ENCODE measurements at places on chromosomes 4 and X.

- DNase-seq = no peak
These were observed 44.5 kb upstream of the SCML1 start for GRCh38 chrX:17692709-17693346.

- no peak for DNase-seq
These were observed 45.1 kb upstream of the TSPAN7 start for GRCh38 chrX:38516196-38516774.

- no peak for DNase-seq
These were observed 2.3 kb downstream of the GPR174 start for GRCh38 chrX:79146640-79147390.

GRCh38 chr4:47974566-47974965 lies 41.9 kb downstream of the CNGA1 start:
- DNase-seq = no peak

DNA sequence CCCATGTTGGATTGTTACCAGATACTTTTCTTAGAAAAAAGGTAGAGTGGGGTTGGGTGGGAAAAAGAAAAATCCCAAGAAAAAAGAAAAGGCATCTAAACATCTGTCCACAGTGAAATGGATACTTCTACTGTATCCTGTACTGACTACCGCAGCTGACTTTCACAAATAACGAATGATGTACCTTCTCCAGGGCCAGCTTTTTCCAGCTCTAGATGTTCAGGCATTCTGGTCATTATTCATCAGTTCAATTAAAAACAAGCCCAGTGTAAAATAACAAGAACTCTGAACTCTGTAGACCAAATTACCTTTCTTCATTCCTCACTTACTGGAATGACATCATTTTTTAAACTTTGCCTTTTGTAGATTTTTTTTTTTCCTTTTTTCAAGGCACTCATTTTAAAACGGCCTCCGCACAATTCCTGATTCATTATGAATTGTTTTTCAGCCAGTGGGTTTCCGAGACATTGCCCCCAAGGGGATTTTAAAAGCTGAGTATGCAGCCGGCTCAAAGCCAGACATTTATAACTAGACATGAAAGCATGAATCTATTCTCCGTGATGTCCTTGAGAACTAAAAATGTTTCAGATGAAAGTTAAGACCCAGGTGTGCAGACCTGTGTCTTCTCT lies 113.5 kb downstream of the PRKX start:
- no peak for DNase-seq

DNA sequence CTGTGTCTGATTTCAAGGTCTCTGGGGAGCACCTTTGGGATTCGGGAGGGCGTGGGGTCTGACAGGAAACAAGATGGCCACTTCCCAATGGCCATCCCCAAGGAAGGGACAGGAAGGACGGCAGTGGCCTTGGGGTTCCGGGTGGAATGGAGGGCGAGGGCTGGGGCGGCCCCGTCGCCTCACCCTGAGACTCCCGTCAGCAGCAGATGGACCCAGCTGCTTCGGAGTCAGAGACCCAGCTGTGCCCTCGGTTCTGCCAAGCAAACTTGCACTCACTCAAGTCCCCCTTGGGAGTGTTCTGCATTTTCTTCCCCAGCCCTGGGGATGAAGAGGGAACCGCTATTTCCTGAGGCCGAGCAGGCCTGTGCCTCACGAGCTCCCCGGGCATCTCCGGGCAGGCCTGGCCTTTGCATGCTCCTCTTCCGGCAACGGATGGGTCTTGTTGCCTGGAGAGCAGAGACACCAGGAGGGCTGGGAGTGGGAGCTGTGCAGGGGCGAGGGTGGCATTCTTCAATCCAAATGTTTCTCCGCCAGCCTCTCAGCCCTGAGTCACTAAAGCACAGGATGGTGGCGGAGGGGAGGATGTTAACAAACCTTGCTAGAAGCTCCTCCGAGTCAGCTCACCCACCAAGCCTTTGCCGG lies 6.8 kb upstream of the DUSP9 start:
- DNase-seq = no peak

GRCh38 chr4:25457053-25457715 lies 80.1 kb downstream of the ANAPC4 start:
- no peak for DNase-seq

GRCh38 chr4:152828122-152828521 lies 48.4 kb downstream of the ARFIP1 start:
- DNase-seq = no peak

- DNase-seq = no peak
These were observed 6.4 kb downstream of the ABCB7 start for GRCh38 chrX:75149654-75150053.

DNA sequence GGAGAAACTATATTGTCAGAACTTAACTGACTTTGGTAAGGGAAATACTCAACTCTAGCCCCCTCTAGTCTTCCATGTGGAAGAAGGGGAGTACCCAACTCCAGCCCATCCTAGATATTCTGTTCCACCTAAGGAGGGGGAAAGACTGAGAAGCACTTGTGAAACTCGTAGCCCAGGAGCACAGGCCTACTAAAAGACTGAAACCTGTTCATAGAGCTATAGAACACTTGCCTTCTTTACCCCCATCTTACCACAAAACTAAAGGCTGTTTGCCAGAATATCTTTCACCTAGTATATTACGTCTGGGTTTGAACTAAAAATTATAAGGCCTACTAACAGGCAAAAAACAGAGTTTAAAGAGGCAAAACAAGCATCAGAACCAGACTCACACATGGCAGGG lies 15.5 kb downstream of the CLDN22 start:
- DNase-seq = no peak

- DNase-seq = no peak
These were observed 193.0 kb upstream of the C1QTNF7 start for GRCh38 chr4:15234856-15235126.

DNA sequence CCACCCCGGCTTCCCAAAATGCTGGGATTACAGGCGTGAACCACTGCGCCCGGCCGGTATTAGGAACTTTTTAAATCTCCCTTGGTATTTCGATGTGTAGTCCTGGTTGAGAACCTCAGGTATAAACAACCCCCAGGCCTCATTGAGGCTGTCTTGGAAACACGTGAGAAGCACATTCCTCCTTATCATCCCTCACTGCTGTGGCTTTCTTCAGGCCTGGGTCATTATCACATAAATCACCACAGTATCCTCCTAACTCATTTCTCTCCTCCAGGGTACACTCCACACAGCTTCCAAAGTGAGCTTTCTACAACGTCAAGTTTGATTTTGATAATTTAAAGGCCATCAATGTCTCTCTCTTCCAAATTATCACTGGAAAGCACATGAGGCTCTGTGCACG lies 198.2 kb downstream of the DCHS2 start:
- DNase-seq = no peak

GRCh38 chrX:3129256-3129655 lies 88.0 kb downstream of the ARSF start:
- DNase-seq = no peak

- DNase-seq = no peak
These were observed 1.2 kb downstream of the NEK1 start for GRCh38 chr4:169611157-169611556.

- DNase-seq = peak; percentile 50
These were observed 242.7 kb downstream of the BCOR start for GRCh38 chrX:39854772-39855747.

- no peak for DNase-seq
These were observed 16.4 kb upstream of the ARAP2 start for GRCh38 chr4:36260731-36261130.

- DNase-seq = no peak
These were observed 1904.9 kb downstream of the PCDH7 start for GRCh38 chr4:32624943-32625603.

- DNase-seq = no peak
These were observed 67.9 kb upstream of the STK26 start for GRCh38 chrX:131955099-131955777.

- no peak for DNase-seq
These were observed 2.9 kb upstream of the EIF1AX start for GRCh38 chrX:20144491-20144890.

GRCh38 chr4:26344901-26345564 lies 24.2 kb downstream of the RBPJ start:
- DNase-seq = no peak

DNA sequence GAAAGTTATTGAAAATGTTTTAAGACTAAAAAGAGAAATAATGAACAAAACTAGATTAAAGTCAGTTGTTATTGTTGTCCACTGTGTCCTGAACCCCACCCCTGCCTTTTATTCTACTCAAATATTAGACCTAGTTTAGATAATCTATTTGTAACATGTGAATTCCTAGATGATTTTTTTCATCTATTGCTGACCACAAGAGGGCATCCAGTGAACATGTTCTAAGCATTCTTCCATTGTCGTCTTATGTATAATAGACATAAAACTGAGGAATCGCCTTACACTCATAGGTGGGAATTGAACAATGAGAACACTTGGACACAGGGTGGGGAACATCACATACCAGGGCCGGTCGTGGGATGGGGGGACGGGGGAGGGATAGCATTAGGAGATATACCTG lies 36.4 kb upstream of the HPRT1 start:
- no peak for DNase-seq

DNA sequence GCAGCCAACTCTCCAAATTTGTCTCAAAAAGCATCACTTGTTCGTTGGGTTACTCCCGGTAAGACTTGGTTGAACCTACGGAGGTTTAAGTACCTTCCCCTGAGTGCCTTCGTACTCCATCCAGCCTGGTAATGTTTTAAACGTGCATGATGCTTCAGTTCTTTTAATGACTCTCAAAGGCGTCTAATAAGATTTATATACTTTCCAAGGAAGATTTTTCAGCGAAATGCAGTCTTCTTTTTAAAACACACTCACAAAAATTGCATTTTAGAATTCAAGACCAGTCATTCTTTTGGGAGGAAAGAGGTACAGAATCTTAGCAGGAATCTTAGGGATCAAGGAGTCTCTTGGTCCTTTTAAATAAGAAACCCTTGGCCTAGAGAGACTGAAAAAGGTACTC lies 430 bp upstream of the TRPC3 start:
- DNase-seq = no peak

DNA sequence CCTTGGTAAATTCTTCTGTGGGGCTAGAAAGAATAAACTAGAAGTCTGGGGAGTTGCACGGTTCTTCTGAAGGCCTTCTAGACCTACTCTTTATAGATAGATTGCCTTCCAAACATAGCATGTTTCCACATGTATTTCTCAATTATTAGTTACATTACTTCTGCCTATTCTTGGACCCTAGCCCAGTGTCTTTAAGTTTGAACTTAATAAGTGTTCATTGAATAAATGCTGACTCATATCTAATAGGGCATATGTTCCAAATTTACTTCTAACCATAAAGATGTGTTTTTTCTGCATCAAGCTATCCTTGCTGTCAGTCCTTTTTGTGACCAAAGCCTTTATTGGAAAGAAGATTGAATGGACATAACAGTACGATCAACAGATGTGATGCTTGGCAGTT lies 503.6 kb upstream of the ZFP42 start:
- no peak for DNase-seq

DNA sequence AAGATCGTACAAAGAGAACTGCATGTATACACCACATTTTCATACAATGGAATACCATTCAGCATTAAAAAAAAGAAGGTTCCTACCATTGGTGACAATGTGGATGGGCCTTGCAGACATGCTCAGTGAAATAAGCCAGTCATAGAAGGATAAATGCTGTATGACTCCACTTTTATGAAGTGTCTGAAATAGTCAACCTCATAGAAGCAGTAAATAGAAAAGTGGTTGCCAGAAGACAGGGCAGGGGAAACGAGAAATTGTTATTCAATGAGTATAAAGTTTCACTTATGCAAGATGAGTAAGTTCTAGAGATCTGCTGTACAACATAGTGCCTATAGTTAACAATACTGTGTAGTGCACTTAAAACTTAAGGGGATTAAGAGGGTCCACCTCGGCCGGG lies 257.5 kb upstream of the FTHL17 start:
- no peak for DNase-seq

DNA sequence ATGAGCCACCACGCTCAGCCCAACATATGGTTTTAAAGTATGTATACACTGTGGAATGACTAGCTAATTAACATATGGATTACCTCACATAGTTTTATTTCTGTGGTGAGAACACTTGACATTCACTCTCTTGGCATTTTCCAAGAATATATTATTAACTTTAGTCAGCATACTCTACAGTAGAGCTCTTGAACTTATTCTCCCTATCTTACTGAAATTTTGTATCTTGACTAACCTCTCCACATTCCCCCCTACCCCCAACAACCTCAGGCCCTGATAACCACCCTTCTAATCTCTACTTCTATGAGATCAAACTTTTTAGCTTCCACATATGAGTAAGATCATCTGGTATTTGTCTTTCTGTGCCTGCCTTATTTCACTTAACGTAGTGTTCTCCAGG lies 38.6 kb upstream of the AGA start:
- DNase-seq = no peak

GRCh38 chrX:105462186-105462585 lies 241.7 kb upstream of the TEX13A start:
- no peak for DNase-seq

GRCh38 chr4:126907389-126907788 lies 725.4 kb upstream of the INTU start:
- DNase-seq = no peak

GRCh38 chr4:47462799-47463234 lies 685 bp downstream of the COMMD8 start:
- DNase-seq = no peak

GRCh38 chr4:184472614-184473498 lies 1.5 kb downstream of the IRF2 start:
- peak; percentile 29 for DNase-seq

DNA sequence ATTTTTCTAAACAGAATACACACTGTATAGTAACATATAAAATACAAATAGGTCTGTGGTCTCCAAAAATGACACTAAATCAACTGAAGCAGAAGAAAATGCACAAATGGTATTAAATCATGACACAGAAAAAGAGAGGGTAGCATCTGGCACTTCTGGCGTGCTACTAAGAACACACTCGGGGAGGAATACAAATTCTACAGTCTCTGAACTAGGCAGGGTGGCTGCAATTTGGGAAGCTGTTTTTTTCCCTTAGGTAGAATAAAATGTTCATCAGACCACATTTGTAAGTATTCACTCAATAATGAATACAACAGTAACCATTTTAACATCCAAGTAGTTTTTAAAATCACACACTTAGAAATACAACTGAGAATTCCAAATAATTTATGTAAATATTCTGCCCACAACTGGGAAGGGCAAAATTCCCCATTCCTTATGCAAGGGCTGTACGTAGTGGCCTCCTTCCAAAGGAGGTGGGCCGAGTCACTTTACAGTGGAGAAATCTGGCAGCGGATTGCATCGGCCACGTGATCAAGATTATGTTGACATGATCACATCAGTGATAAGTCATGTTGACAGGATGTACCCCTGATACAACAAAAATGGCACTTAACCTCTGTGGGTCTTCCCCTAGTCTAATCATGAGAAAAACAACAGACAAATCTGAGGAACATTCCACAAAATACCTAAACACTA lies 101.1 kb downstream of the TSPAN5 start:
- no peak for DNase-seq

DNA sequence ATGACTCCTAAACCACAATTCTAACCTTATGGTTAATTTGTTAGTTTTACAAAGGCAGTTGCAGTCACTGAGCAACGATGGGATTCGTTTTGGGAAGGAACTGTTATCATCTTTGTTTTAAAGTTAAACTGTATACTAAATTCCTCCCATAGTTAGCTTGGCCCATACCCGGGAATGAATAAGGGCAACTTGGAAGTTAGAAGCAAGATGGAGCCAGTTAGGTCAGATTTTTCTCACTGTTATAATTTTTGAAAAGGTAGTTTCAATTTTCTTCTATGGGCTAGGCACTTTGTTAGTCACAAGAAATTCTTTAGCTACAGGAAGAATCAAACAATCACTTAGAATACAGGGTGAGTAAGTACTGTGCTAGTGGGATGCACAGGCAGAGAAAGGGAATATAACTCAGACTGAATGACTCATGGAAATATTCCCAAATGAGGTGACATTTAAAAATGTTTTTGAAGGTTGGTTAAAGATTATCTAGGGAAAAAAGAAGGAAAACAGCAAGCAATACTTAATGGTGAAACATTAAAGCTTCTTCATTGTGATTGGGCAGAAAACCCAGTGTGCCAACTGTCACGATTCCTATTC lies 153.6 kb downstream of the MAGEB17 start:
- DNase-seq = no peak

All from activated CD8-positive, alpha-beta memory T cell treated with anti-CD3 and anti-CD28 coated beads for 1 hour (primary cell).